Stimulated activated CD8-positive, alpha-beta memory T cell treated with anti-CD3 and anti-CD28 coated beads, Interleukin-15, amount 100 ng/mL, for 1 hour (primary cell): ENCODE measurements at places on chromosomes 7 and 10.

GRCh38 chr7:69172357-69173077 is 425.8 kb upstream of the AUTS2 start:
- no peak for DNase-seq

DNA sequence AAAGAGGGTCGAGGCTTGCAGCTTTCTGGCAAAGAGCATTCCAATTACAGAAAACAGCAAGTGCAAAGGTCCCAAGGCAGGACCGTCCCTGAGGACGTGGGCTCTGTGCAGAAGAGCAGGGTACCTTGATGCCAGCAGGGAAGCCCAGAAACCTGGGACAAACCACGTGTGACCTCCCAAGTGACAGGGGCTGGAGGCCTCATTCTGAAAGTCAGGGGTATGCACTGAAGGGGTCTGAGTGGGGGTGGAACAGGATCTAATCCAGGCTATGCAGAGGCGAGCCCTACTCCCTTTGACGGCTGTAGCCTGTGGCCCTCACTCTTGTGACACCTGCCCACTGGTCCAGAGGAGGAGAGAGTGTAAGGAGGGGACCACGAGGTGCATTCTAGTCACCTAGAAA is 22.9 kb downstream of the TMEM273 start:
- DNase-seq, result no peak

- no peak for DNase-seq
Measured at GRCh38 chr10:46232084-46232483, 54.7 kb upstream of the ANTXRL start.

- DNase-seq, result no peak
Measured at GRCh38 chr10:93225938-93226337, 152.2 kb downstream of the CYP26A1 start.

- DNase-seq, result no peak
Measured at GRCh38 chr7:159138508-159138907, 6.2 kb downstream of the VIPR2 start.

GRCh38 chr10:132994185-132994796 is 51.9 kb upstream of the CFAP46 start:
- no peak for DNase-seq

- DNase-seq, result no peak
Measured at GRCh38 chr10:78301481-78301880, 267.8 kb downstream of the RPS24 start.

DNA sequence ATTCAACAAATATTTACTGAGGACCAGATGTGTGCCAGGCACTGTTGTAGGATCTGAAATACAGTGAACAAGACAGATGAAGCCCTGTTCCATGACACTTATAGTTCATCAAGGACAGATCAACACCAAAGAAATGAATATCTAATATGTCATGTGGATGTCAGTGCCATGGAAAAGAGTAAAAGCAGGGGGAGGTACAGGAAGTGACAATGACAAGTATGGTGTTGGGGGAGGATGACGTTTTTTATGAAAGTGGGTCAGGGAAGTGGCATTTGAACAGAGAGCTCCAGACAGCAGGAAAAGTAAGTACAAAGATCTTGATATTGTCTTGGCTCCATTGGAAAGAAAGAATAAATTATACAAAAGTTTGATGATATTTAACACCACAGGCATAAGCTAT is 7.0 kb upstream of the SFMBT2 start:
- DNase-seq, result no peak

- DNase-seq, result no peak
Measured at GRCh38 chr10:116742367-116743265, at the start of gene HSPA12A. Gene HSPA12A (minus strand): TSS chr10:116742566. CDS start chr10:116742469, 97 bp downstream.

- no peak for DNase-seq
Measured at GRCh38 chr7:127819975-127820731, 168.2 kb downstream of the SND1 start.

DNA sequence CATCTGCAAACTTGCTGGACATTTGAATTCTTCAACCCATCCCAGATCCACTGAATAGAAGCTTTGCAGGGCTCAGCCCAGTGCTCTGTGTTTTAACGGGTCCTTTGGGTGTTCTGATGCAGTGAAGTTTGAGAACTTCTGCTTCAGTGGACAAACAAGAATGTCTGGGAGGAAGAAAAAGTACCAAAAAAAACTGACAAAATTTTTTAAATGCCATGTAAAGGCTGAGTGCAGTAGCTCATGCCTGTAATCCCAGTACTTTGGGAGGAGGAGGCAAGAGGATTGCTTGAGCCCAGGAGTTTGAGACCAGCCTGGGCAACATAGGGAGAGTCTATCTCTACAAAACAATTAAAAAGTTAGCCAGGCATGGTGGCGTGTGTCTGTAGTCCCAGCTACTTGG is 51.8 kb upstream of the FRMD4A start:
- no peak for DNase-seq

DNA sequence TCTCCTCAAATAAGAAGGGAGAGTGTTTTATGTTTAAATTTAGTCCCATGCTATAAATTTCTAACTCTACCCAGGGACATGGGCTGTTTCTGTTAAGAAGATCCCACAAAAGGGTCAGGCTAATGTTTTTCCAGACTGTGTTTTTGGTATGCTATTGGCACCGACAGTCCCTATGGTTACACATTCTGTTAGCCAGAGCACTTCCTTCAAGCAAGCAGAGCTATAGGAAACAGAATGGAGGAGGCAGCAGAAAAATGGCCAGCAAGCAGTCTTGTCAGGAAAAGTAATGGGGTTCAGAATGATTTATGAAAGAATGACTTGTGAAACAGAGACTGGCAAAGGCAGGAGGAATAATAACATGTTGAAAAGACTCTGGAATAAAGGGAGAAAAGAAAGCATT is 44.8 kb upstream of the PHYHIPL start:
- no peak for DNase-seq

DNA sequence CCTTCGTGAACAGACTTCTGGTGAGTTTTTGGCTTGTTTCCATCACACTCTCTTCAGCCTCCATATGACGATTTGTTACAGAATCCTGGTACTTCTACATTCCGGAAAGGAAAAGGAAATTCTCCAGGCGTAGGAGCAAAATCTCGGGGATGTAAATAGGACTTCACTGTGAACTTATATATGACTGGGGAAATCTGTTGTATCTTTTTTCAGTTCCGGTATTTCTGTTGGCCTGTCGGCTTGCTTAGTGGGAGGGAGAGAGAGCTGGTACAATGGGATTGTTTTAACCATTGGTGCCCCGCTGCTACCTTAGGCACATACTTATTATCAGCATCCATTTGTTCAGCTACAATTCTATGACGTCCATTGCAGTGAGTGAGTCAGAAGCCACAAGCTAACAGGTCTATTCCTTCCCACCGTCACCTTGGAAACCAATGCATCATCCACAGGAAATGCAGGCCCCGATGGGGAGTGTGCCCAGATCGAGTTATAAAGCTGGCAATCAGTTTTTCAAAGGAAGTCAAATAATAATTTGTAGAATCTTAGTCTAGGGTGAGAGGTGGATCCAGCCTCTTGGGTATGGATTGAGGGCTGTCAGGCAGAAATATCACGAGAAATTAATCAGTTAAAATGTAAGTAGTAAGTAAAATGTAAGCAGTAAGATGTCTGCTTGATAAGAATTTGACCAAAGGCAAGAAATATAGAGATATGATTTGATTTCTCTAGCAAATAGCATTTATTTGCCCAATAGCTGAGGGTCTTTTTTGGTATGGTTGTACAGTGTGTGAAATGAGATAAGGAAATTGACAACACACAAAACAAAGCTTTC is 92.0 kb upstream of the MKLN1 start:
- DNase-seq, result peak; percentile 58

- no peak for DNase-seq
Measured at GRCh38 chr7:34042406-34042805, 137.1 kb downstream of the BMPER start.
